ENCODE measurements at places on chromosomes 12 and 14.
A peak's percentile ranks its signal among the peaks of the same experiment; 100 is the strongest.

DNA sequence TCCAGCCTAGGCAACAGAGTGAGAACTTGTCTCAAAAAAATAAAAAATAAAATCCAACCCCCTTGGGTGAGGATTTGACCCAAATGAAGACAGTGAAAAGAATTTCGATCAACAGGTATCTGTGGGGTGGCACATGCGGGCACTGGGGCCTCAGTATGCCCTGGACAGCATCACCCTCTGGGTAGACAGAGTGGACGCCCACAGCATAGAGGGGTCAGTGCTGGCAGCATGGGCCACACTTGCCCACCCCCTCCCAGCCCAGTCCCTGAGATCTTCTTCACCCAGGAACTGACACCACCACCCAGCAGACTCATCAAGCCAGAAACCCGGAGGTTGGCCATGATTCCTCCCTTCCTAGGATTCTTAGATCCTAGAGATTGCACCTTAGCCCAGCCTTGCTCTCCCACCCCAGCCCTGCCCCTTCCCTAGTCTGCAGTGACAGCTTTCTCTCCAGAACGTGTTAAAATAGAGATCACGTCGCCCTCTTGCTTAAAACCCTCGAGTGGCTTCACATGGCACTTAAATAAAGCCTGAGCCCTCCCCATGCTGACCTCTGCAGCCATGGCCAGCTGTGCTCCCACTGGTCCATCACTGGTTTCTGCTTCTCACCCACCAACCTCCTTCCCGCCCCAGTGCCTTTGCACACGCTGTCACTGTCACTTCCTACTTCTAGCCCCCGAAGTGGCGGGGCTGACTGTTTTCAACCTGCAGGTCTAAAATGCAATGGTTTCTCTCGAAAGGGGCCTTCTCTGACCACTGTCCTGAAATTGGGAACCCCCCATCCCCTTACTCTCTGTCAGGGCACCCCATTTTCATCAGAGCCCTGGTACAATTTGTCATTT is 26.2 kb upstream of the DYNC1H1 start:
- no peak for DNase-seq

- no peak for DNase-seq
Measured at GRCh38 chr12:124109760-124110159, 136.7 kb downstream of the ZNF664 start.

GRCh38 chr12:117360551-117361346 is 677 bp downstream of the NOS1 start:
- DNase-seq: no peak

DNA sequence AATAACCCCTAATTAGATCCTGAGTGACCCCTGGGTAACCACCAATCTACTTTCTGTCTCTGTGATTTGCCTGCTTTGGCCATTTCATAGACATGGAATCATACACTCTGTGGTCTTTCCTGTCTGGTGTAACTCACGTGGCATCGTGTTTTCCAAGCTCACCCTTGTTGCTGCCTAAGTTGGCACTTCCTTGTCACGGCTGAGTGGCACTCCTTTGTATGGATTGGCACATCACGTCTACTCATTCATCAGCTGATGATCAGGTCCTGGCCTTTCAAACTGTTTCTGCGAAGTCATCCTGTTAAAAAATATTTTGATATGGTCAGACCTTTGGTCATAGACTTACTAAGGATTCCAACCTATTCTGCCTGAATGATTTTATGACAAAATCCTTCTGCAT is 87.7 kb downstream of the GLT1D1 start:
- peak; percentile 72 for DNase-seq

GRCh38 chr14:75469606-75470237 is 41.9 kb downstream of the JDP2 start:
- DNase-seq: peak; percentile 58

- DNase-seq: no peak
Measured at GRCh38 chr14:101762530-101763101, 1.1 kb downstream of the PPP2R5C start.

- DNase-seq: no peak
Measured at GRCh38 chr12:128425666-128426331, 158.8 kb downstream of the TMEM132C start.

GRCh38 chr12:53241623-53242412 is 9.8 kb upstream of the RARG start:
- DNase-seq: no peak

GRCh38 chr12:39065455-39065854 is 160.1 kb upstream of the CPNE8 start:
- no peak for DNase-seq

DNA sequence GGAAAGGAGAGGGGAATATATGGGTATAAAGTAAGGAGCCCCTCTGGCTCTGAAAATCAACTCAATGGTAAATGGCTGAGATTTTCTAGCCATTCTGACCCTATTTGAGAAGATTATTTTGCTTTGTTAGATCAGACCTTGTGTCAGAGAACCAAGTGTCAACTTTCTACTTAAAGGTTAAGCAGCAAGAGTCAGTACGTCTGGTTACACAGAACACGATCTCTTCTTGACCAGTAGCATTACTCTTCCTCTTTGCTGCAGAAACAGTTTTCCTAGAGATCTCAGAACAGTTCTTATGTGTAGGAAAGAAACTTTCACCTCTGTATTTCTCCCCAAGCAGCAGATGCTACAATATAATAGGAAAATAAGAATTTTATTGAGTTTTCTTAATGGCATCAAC is 47.4 kb upstream of the BTG1 start:
- no peak for DNase-seq

All from DMS153 (cell line).